ENCODE measurements at places on chromosomes 7 and 10.
A peak's percentile ranks its signal among the peaks of the same experiment; 100 is the strongest.

- no peak for DNase-seq
Measured at GRCh38 chr10:99610221-99610620, 10.0 kb downstream of the SLC25A28 start.

GRCh38 chr7:101465131-101465530 is 102.5 kb downstream of the COL26A1 start:
- DNase-seq = no peak

GRCh38 chr10:104880624-104881398 is 239.7 kb downstream of the SORCS3 start:
- DNase-seq = no peak

GRCh38 chr7:40944981-40945585 is 757.8 kb downstream of the INHBA start:
- DNase-seq = no peak

DNA sequence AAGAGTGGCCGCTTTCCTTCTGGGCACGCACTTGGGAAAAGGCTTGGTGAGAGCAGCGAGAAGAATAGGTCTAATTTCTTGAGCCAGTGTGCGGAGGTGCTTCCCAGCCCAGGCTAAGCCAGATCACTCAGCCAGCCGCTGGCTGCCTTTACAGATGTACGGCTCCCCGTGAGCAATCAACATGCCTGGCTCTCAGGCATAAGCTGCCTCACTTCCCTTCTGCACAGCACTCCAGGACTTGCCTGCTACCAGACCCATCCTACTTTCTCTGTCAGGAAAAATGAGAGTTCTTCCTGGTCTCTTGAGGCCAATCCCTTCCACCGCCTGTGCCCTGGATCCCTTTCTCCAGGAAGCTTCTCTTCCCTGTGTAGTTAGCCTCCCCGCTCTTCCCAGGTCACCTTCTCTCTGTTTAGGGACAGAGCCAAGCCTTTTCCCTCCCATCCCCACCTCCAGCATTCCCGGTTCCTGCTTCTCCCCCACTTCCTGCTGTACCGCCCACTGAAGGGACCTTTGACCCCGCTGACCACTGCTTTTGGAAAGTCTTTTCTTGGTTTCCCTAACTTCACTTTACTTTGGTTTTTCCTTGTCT is 1.1 kb upstream of the ACTR3C start:
- no peak for DNase-seq

GRCh38 chr7:128353189-128353588 is 8.3 kb downstream of the PRRT4 start:
- DNase-seq = no peak

DNA sequence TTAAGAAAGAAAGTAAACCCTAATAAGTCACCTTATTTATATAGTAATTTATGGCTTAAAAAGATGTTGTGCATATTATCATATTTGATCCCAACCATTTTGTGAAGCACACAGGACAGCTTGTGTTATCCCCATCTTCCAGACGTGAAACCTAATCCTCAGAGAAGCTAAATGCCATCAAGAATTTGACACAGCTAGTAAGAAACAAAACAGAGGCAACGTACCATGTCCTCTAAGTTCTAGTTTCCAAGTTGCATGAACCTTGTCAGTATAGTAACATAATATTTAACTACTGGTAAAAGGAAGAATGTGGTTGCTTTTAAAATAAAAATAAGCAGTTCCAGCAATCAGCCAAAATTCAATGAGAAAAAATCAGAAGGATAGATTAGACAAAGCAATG is 41.5 kb downstream of the PTN start:
- DNase-seq = no peak

DNA sequence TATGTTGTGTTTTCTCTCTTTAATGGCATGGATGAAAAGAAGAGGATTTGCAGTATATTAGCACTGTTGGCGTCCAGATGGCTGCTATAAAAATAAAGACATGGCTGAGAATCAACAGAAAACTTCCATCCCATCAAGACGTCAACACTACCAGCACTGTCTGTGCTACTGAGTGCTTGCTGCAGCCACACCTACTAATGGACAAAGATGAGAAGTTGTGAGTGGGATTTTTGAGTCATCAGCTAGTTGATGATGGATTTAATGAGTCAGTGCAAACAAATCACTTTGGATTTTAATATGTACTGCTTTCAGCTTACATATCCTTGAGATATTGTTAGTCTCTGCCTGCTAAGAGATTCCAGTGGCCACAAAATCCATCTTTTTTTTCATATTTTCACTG is 631.0 kb upstream of the ANKRD30A start:
- peak; percentile 96 for DNase-seq

GRCh38 chr7:55409482-55410225 is 44.5 kb downstream of the LANCL2 start:
- peak; percentile 19 for DNase-seq

GRCh38 chr7:83751217-83751616 is 102.3 kb upstream of the SEMA3E start:
- peak; percentile 18 for DNase-seq

DNA sequence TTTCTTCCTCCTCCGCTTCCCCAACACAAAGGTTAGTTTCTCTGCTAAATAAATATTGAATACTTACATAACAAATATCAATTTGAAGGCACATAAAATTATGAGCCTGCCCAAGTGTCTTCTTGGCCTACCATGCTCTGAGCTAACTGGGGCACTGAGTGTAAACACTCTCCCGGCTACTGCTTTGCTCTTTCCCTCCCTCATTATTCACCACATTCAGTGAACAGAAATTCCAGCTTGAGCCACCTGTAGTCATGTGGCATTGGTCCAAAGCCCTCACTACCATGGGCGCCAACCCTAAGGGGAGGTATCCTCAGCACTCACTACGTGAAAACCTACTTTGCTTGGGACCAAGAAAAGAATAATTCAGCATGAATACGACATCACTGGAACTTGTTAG is 409.0 kb downstream of the KCNMA1 start:
- DNase-seq = no peak

DNA sequence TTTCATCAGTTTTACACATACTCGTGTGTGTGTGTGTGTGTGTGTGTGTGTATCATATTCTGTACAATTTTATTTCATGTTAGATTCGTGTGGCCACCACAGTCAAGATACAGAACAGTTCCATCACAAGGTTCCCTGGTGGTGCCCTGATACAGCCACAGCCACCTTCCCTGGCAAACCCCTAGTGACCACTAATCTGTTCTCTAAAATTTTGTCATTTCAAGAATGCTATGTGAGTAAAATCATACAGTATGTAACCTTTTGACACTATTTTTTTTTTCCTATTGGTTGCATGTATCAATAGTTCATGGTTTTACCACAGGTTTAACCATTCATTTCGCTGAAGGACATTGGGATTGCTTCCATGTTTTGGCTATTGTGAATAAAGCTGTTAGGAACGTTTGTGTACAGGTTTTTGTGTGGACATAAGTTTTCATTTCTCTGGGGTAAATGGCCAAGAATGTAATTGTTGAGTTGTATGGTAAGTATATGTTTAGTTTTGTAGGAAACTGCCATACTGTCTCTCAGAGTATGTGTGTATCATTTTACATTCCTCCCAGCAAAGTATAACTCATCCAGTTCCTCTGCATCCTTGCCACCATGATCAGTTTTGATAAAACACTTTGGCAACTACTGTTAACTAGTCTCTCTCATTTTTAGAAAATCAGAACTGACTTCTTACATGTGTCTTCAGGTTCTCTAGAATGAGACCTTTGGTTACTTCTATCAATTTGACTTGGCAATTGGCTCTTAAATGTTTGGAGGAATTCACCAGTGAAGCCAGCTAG is 20.6 kb downstream of the KLHDC10 start:
- DNase-seq = no peak

GRCh38 chr10:123117644-123118417 is 17.9 kb upstream of the HMX3 start:
- peak; percentile 15 for DNase-seq

GRCh38 chr10:131772441-131772840 is 128.4 kb upstream of the PPP2R2D start:
- no peak for DNase-seq

DNA sequence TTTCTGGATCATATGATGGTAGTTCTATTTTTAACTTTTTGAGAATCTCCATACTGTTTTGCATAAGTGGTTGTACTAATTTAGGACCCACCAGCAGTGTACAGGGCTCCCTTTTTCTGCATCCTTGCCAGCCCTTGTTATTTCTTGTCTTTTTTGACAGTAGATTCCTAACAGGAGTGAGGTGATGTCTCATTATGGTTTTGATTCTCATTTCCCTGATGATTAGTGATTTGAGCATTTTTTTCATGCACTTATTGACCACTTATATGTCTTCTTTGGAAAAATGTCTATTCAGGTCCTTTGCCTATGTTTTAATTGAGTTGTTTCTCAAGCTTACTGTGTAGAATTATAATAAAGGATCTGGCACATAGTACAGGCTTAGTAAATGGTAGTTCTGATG is 238.8 kb upstream of the BMPER start:
- DNase-seq = peak; percentile 10

DNA sequence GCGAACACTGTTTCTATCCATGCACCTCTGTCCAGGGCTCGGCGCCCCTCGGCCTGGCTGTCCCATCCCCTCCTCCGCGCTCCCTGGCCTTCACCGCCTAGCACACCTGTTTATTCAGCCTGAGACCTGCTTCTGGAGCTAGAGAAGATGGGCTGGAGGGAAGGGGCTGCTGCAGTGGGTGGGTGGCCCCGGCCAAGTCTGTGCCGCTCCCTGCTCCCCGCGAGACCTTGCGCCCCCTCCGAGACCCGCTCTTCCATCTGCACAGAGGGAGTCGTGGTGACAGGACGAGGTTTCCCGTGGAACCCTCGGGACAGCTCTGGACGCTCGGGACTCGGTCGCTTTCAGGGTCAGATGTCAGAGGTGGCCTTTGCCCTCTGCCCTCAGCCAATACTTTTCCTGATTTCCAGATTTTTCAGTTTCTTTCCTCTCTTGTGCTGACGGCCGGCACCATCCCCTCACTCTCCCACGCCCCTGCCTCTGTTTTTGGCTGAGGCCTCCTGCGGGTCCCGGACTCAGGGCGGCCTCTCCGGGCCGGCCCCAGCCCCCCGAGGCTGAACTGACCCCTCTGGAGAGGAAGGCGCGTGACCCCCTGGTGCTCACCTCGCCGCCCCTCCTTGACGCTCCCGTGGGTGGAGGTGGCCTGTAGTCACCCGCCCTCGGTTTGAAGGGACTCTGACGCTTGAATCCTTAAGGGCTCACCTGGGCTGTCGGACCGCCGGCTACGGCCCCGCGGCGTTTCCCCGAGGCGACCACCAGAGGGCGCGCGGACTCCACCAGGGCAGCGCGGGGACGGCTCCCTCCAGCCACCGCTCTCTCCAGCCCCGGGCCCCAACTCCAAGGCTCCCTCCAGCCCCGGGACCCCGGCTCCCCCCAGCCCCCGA is 15.6 kb downstream of the SHH start:
- no peak for DNase-seq

DNA sequence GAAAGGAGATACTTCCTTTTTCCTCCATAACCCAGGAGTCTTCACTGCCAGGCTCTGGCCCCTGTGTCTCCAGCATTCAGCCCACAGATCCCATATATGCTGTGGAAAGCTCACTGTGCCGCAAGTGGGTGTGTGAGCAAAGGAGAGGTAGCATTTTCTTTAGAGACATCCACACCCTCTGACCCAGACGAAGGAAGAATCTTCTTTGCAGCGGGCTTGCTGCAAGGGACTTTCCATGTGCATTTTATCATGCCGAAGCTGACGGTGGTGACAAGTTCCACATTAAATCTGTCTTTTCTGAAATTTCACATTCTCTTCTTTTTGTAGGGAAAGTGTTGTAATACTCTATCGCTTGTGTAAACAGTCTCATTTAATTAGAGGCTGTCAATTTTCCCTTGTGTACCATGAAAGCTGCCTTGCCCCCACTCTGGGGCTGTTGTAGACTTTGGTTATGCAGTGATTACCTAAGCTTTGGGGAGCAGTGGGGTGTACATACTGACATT is 409.5 kb downstream of the SUGCT start:
- no peak for DNase-seq

GRCh38 chr10:125396676-125397075 is 236.3 kb upstream of the CTBP2 start:
- DNase-seq = no peak

- DNase-seq = no peak
Measured at GRCh38 chr10:95346715-95347401, 56.1 kb upstream of the PDLIM1 start.

GRCh38 chr7:91357379-91357778 is 93.1 kb downstream of the FZD1 start:
- no peak for DNase-seq

DNA sequence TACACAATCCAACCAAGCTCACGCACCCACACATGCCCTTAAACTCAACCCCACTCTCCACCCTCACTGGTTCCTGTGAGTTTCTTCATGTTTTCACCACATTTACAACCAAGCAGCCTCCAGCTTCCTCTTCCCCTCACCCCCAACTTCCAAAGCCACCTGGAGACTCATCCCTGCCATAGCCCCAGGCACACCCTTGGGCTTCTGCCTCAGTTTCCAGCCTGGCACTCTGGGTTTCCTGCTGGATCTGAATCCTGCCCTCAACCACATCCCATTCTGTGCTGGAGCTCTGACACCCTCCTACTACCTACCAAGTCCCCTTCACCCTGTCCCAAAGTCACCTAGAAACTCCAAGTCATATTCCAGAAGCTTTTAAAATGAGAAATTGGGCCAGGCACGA is 29.4 kb downstream of the CCDC3 start:
- no peak for DNase-seq

DNA sequence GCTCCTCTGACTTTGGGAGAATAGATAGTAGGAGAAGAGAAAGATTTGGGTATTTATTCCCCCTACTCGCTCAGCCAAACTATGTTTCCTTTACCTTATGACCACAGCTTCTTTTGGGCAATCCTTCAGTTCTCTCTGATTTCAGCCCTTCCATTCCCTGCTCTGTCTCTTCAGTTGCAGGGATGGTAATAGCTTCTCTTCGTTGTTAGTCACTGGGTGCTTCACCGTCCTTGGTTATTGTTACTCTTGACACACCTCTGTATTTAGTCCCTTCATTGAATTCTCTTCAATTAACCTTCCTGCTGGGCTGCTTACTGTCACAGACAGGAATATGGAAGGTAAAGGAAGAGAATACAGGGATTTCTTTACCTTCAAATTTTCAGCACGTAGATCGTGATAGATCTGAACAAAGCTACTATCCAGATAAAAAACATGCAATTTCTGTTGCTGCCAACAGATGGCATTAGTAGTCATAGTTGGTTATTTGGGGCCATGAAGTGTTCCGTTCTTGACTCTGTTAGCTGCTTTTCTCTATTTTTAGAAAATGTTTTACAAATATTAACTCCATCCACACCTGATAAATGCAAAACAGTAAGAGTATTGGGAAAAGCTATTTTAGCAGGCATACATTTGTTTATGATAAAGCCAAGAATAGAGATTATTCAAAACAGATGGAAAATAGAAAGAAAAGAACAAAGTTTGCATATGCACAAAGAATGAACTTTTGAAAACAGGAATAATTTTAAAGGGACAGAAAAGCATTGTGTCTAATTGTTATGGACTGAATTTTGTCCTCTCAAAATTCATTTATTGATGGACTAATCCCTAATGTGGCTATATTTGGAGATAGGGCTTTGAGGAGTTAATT is 14.0 kb upstream of the PTTG1IP2 start:
- DNase-seq = peak; percentile 49

GRCh38 chr7:92765725-92766124 is 70.6 kb downstream of the CDK6 start:
- DNase-seq = peak; percentile 84
